ENCODE measurements at places on chromosomes 2 and 18.

GRCh38 chr2:215137741-215138340, 585 bp downstream of the ABCA12 start:
- no peak for DNase-seq

DNA sequence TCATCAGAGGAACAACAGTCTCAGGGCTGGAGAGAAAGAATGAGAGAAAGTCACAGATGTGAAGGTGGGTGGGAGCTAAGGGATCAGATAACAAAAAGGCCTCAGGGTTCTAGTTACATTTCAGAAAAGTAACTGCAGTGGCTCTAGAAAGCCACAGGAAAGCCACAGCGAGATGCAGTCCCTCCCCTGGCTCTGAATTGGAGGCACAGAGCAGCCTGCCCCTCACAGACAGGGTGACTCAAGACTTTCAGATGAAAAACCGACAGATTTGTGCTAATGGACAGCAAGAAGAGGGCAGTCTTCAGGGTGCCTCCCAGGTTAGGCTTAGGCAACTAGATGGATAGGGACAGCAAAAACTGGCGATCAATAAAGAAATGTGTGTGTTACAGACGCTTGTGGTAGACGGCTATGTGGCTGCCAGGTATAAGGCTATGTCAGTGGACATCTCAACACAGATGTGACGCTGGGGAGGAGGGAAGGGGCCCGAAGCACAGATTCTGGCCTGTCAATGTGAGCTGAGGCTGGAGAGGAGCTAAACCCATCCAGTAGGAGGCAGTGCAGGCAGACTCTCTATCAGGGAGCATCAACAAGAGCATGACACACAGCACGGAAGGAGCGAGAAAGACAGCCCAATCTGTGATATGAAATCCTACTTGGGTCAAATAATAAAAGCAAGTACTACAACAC, 26.2 kb downstream of the UNC50 start:
- no peak for DNase-seq

GRCh38 chr2:204948024-204948763, 402.9 kb downstream of the PARD3B start:
- DNase-seq = no peak

GRCh38 chr2:71922499-71923142, 225.0 kb downstream of the CYP26B1 start:
- no peak for DNase-seq
